DMS79 (cell line): ENCODE measurements at places on chromosomes 6 and 20.

- no peak for DNase-seq
Observed at GRCh38 chr6:51908243-51908642, 179.2 kb downstream of the PKHD1 start.

DNA sequence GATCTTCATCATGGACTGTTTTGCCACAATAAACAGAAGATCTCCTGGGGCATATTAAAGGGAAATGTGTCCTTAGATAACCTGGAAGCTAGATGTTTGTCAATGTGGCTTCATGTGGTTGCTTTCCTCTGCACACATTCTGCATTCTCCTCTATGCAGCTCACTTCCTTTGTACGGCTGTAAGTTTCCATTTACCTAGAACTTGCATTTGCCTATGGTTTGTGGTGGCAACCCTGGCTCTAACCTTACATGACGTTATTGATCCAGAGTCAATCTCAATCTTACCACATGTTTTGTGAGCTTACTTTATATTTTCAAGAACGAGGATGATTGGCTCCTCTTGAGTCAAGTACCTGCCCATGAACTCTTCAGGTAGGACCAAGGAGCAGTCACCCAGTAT lies 863.1 kb downstream of the MAFB start:
- no peak for DNase-seq

- DNase-seq = no peak
Observed at GRCh38 chr6:138977646-138978167, 10.3 kb downstream of the REPS1 start.

- no peak for DNase-seq
Observed at GRCh38 chr20:22771706-22772105, 187.3 kb upstream of the FOXA2 start.

DNA sequence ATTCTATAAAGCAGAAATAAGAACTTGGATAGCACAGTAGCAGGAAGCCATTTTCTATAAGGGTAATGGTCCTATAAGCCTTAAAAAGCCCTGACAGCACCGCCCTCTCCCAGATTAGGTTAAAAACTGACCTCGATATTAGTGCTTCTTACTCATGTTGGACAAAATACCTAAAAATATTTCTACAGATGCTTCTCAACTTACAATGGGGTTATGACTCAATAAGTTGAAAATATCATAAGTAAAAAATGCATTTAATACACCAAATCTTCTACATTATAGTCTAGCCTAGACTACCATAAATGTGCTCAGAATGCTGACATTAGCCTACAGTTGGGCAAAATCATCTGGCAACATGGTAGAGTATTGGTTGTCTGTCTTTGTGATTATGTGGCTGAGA lies 70.3 kb downstream of the SESN1 start:
- DNase-seq = no peak

DNA sequence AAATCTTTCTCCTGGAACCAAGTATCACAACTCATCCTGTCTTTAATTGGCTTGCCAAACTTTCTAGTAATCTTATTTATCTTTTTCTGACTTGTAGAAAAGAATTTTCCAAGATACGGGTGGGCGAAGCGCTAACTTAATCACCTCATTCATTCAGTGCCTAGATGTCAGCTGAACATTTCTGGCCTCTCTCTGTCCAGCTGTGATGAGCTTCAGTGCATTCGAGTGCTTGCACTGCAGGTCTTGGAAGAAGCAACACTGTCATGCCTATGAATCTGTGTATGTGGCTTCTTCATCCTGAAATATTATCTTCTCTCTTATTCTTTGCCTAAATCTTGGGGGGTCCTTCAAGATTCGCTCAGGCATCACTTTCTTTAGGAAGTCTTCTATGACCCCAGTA lies 16.3 kb upstream of the ENPP1 start:
- DNase-seq = no peak

GRCh38 chr6:138638604-138639003 lies 135.0 kb upstream of the CCDC28A start:
- no peak for DNase-seq

- no peak for DNase-seq
Observed at GRCh38 chr20:53929974-53930650, 140.3 kb downstream of the BCAS1 start.

GRCh38 chr20:54339093-54339492 lies 131.2 kb downstream of the PFDN4 start:
- no peak for DNase-seq

DNA sequence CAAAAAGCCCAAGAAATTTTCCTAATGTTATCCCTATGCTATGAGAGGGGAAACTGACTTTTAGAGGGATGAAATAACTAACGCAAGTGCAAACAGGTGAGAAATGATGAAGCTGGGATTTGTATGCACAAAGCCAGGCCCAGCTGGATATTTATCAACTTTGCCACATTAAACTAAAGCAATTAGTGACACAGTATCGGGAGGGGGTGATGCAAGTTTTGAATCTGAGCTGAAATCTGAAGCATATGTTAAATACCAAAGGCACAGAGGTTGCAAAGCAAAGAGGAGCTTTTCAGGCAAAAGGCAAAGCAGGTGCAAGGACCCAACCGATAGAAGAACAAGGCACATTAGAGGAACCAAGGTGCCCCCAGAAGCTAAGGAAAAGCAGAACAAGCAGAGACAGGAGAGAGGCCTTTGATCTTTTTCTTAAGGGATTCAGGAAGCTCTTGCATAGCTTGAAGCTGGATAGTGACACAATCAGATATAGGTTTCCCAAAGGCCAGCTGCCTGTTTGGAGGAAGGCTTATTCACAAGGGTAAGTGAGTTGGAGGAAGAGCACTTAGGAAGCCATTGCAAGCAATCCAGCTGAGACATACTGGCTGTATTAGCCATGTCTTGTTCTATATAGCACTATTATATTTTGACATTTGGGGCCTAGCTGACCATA lies 207.5 kb downstream of the HIVEP2 start:
- no peak for DNase-seq
